Hepatocyte (in vitro differentiated cells): ENCODE measurements at places on chromosomes 12 and 14.

GRCh38 chr14:98182393-98183055, 1089.5 kb downstream of the BCL11B start:
- peak; percentile 44 for DNase-seq

- DNase-seq, result no peak
Observed at GRCh38 chr12:87678453-87678852, 350.7 kb downstream of the C12orf50 start.

GRCh38 chr12:89179245-89179644, 173.1 kb downstream of the DUSP6 start:
- DNase-seq, result no peak

DNA sequence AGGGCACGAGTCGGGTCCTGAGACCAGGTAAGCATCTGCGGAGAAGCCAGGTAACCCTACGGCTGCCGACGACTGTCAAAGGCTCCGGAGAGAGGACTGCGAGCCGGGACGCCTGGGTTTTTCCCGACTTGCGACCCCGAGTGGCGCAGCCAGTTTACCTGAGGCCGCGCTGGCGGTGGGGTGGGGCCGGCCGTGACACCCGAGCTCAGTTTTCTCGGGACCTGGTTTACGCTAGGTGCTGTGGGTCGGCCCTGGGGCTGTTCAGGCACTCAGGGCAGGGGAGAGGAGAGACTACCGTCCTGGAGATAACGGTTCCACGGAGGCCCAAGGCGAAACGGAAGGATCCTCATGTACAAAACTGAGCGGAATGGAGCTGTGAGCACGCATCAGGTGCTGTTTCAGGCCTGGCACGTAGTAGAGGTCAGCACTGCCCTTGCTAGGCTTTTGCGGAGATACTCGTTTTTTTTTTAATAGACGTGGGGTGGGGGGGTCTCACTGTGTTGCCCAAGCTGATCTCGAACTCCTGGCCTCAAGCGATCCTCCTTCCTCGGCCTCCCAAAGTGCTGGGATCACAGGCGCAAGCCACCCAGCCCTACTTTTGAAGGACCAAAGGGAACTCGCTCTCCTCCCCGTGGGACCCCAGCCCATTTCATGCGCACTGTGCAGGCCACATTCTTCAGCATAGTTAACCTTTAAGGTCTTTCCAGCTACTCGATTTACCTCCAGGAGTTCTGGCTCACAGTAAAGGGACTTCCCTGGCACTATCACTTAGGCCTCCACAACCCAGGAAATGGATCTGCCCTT, 471 bp downstream of the MTRFR start:
- DNase-seq, result peak; percentile 18

GRCh38 chr12:89890161-89890560, 181.5 kb upstream of the ATP2B1 start:
- DNase-seq, result no peak

DNA sequence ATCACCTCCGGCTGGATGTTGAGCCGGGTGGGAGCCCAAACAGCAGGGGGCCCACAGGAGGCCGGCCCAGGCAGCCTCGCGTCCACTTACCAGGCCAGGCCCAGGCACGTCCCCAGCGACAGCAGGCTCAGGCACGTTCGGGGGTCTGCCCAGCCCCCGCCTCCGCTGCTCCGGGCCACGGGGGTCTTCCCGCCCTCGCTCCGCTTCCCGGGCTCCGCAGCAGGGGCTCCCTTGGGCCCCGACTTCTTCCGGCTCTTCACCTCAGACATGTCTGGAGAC, 216 bp downstream of the IKBIP start:
- DNase-seq, result peak; percentile 62

- DNase-seq, result no peak
Observed at GRCh38 chr12:43730283-43730682, 28.3 kb downstream of the PUS7L start.

- no peak for DNase-seq
Observed at GRCh38 chr12:60535363-60535762, 939.5 kb downstream of the SLC16A7 start.

DNA sequence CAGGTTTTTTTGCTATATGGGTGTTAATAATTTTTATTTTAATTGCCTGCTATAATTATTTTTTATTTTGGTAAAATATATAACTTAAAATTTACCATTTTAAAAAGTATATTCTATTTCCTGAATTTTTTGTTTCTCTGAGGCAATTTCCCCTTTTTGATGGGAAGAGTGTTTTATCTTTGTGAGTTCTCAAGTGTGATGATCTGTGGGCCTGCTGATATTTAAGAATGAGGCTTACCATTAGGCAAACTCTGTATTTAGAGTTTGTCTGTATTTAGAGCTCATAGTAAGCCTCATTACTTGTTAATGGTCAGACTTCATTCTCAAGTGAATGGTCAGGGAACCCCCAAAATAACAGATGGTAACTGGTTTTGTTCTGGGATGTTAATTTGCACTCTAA, 48.0 kb downstream of the WNK1 start:
- DNase-seq, result no peak

DNA sequence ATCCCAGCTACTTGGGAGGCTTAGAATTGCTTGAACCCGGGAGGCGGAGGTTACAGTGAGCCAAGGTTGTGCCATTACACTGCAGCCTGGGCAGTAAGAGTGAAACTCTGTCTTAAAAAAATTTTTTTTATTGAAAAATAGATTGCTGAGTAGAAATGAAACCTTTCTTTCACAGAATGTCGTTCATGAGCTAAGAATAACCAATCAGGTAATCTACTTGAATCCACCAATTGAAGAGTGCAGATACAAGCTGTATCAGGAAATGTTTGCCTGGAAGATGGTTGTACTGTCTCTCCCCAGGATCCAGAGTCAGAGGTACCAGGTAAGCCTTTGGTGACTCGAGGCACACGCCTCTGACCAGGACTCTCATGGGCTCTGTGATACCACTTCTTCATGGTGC, 27.0 kb downstream of the DYNC1H1 start:
- no peak for DNase-seq

GRCh38 chr12:71737197-71737596, 17.5 kb upstream of the RAB21 start:
- DNase-seq, result no peak

GRCh38 chr14:77000340-77001270, 27.9 kb downstream of the IRF2BPL start:
- DNase-seq, result peak; percentile 87

GRCh38 chr14:37285220-37285619, 87.5 kb downstream of the MIPOL1 start:
- DNase-seq, result no peak

DNA sequence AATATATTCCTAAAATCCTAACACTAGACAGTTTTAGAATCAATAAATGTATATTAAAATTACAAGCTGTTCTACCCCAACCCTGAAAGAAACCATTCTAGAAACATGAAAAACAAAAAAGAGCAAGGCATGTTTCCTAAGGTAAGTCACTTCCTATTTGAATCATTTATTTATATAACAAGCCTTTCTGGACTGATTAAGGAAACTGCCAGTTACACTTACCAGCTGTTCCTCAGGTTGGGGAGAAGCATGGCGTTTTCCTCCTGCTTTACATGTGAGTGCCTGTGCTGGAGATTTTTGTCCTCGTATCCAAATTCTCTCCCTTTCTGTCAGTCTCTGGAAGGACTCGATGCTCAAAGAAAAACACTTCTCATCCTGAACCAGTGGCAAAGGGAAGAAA, 183.3 kb downstream of the EFCAB11 start:
- DNase-seq, result no peak

DNA sequence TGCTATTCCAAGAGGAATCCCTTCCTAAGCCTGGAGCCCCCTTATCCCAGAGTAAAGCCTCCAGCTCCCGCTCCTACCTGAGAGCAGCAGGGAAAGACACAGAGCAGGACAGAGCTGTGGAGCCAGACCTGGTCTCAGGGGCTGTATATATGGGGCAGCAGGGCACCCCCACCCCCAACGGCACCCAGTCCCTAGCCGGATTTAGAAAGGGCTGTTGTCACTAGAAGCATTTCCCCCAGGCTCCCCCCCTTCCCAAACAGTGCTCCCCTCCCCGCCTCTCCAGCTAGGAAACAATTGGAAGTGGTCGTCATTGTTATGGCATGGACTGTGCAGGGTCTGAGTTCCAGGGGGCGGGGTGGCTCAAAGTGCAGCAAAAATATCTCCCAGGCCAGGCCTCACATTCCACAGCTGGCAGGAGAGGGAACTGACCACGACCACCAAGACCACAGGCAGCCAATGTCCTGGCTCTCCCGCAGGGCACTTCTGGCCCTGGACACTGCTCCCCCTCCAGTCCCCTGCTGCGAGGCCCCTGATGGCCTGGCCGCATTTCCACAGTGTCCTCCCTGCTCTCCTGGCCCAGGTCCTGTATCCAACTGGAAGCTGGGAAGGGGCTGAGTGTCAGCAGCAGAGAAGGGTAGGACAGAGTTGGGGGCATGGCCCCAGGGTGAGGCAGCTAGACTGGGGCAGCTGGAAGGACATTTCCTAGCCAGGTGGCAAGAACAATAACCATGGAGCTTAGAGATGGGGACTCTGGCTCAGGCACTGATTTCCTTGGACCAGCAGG, at the start of gene MYH7:
TSS of gene MYH7 (minus strand) at position 118 of the 784 bp plus-strand sequence. CDS start 1,928 bp downstream, outside the sequence.
- DNase-seq, result no peak

- no peak for DNase-seq
Observed at GRCh38 chr14:71449316-71450055, 482.7 kb upstream of the RGS6 start.

GRCh38 chr14:90549794-90550641, 153.2 kb downstream of the CALM1 start:
- no peak for DNase-seq

DNA sequence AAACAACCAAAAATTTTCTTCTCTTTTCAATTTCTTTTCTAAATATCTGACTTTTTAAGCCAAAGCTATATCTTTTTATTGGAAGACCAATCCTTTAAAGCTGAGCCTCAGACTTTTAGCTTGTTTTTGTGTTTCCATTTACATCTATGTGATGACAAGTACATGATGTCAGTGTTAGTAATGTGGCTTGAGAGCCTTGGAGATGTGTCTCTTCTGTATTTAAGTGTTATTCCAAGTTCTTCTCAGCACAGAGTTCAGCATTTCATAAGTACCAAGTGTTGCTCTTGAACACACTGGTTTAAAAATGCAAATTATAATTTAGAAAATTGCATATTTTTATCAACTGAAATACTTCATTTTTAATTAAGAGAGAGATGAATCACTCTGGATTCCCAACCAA, 948.9 kb upstream of the FLRT2 start:
- DNase-seq, result no peak

DNA sequence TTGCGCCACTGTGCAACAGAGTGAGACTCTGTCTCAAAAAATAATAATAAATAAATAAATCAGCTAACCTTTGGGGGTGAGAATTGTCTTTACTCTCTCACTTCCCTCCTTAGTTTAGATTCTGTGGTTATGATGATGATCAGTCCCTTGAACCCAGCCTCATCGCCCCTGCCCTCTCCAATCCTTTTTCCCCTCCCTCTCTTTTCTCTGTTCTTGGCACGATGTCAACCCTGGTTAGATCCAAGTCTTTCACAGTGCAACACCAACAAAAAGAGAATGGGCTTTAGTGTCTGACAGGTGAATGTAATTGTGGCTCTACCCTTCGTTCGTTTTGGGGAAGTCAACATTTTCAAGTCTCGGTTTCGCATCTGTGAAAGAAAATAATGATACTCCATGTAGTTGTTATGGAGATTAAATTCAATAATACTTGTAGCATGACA, 59.0 kb downstream of the NTN4 start:
- no peak for DNase-seq

- DNase-seq, result peak; percentile 90
Observed at GRCh38 chr14:37594238-37594970, 645 bp downstream of the FOXA1 start.

- DNase-seq, result no peak
Observed at GRCh38 chr14:36659010-36659821, 2.4 kb upstream of the PAX9 start.

GRCh38 chr14:51328772-51329353, 88.8 kb downstream of the TMX1 start:
- no peak for DNase-seq
